Glomerular endothelial cell (primary cell): ENCODE measurements at places on chromosomes 4 and X. TPM values are rescaled to one million over a fixed set of nuclear protein-coding genes. Genes with fewer than 3 reads are reported as not detected.

Gene LRRC66
- 0.10 and 0.58 TPM in 2 replicates for total RNA-seq

Gene MAGEB17
- total RNA-seq = 0.18 TPM in 1 of 2 replicates, not detected in the other

Gene MMRN1
- 28.7 and 118 TPM in 2 replicates for total RNA-seq

Gene CSAG1
- total RNA-seq = not detected in 2 replicates

Gene HOPX
- 1.8 and 18.3 TPM in 2 replicates for total RNA-seq

Gene FMR1NB
- not detected in 2 replicates for total RNA-seq

Gene SMIM10
- 0.29 and 0.76 TPM in 2 replicates for total RNA-seq

Gene KLHL2
- 20.5 and 26.3 TPM in 2 replicates for total RNA-seq

Gene TEX11
- total RNA-seq = not detected in 2 replicates

Gene ADAMTS3
- 3.4 and 4.0 TPM in 2 replicates for total RNA-seq

Gene PRRG3
- total RNA-seq = 0.99 TPM in 1 of 2 replicates, not detected in the other

Gene FAM47B
- total RNA-seq = not detected in 2 replicates

Gene FAM241A
- total RNA-seq = 14.6 and 15.7 TPM in 2 replicates

Gene RBPJ
- total RNA-seq = 27.0 and 28.6 TPM in 2 replicates

Gene CT83
- not detected in 2 replicates for total RNA-seq
